ENCODE measurements at places on chromosomes 1 and 21. TPM values are rescaled to one million over a fixed set of nuclear protein-coding genes. Genes with fewer than 3 reads are reported as not detected.

- H3K4me1 ChIP-seq: no peaks in the 10 kb centered on the region
- no peak for DNase-seq
- H3K27me3 ChIP-seq: peaks cover 13% of the 10 kb centered on the region
Observed at GRCh38 chr1:20224546-20224945, 38.2 kb upstream of the PLA2G2C start.

- peaks cover 3% of the 10 kb centered on the region for H3K4me1 ChIP-seq
- DNase-seq: peak; percentile 89
- no peak overlapping the region for H3K4me3 ChIP-seq
- H3K27me3 ChIP-seq: no peaks in the 10 kb centered on the region
Observed at GRCh38 chr1:47388891-47389238, 27.2 kb upstream of the FOXE3 start.

AK5 gene
- total RNA-seq: 22.3 TPM

DNA sequence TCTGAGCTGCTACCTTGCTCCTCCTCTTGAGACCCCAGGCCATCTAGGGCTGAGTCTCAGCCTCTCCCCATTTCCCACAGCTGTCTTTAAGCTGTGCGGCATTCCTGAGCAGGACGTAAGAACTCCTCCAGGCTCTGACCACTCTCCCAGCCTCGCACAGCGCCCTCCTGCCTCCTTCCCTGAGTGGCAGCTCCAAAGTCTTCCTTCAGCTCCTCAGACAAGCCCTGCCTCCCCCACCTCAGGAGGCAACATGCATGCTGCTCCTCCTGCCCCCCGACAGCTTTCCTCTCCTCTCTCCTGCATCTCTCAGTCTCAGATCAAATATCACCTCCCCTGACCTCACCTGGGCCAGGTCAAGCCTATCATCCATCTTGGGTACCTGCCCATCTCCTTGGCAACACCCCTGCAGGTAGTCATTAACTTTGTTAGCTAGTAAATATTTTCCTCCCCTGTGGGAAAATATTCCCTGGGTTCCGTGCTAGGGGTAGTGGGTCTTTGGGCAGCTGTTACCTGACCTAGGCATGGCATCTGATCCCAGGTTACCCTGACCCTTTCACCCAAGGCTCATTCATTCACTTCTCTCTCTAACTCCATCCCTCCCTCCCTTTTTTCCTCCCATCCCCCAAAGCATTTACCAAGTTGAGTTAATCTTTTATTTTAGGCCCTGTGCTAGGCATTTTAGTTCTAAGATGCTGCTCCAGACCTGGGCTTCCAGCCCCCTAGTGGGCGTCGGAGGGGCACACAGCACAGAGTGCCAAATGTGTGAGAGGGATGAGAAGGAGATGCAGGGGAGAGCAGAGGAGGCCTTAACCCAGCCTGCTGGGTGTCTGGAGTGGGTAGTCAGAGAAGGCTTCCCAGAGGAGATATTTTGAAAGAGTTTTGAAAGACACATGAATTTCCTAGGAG lies 419.9 kb downstream of the PTPRU start:
- no peaks in the 10 kb centered on the region for H3K36me3 ChIP-seq
- H3K27me3 ChIP-seq: no peaks in the 10 kb centered on the region
- no peak overlapping the region for H3K27ac ChIP-seq
- no peaks in the 10 kb centered on the region for H3K4me1 ChIP-seq
- DNase-seq: peak; percentile 60

- H3K36me3 ChIP-seq: peaks cover 1% of the 10 kb centered on the region
- no peak overlapping the region for H3K27ac ChIP-seq
- no peaks in the 10 kb centered on the region for H3K4me1 ChIP-seq
Observed at GRCh38 chr1:87044840-87045239, 130.4 kb downstream of the HS2ST1 start.

DNA sequence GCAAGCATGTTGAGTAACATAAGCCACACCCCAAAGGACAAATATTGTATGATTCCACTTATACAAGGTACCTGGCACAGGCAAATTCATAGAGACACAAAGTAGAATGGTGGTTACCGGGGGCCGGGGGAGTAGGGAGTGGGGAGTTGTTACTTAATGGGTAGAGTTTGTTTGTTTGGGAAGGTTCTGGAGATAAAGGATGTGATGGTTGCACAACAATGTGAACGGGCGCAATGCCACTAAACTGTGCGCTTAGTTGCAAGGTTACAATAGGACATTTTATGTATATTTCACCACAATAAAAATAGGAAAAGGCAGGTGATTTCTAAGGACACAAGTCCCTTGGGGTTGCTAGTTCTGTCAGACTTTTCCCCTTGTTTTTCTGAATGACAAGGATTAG lies 516.6 kb downstream of the KIF26B start:
- no peak overlapping the region for H3K27ac ChIP-seq
- H3K4me1 ChIP-seq: no peaks in the 10 kb centered on the region
- H3K36me3 ChIP-seq: no peaks in the 10 kb centered on the region
- no peak overlapping the region for H3K4me3 ChIP-seq
- no peaks in the 10 kb centered on the region for H3K27me3 ChIP-seq

DNA sequence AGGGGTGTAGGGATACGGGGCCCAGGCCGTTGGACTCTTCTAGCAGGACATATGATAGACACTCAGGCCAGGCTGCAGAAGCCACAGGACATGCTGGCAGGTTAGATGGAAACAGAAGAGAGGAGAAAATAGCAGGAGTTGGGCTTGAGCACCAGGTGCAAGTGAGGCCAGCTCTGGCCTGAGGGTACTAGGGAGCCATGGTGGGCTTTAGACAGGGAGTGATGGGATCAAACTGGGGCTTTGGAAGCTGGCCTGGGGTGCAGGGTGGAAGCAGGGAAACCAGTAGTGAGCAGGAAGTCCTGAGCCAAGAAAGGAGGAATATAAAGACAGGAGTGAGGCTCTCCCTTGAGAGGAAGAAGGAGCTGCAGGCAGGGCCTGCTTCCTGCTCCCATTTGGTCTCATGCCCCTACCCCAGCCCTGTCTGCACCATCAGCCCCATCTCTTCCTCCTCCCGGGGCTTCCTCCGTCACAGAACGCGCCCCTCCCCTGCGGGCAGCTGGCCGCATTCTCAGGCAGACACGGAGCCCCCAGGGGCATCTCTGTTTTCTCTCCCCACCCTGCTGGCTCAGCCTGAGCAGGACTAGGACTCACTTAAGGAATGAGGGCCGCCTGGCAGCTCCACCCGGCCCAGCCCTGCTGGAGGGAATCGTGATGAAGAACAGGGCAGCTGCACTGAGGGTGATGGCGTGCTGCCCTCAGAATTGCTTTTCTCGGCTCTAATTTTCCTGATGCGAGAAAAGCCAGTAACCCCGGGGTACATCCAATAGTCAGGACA lies 165.5 kb upstream of the TMEM51 start:
- H3K4me1 ChIP-seq: no peaks in the 10 kb centered on the region
- H3K27ac ChIP-seq: no peak overlapping the region
- H3K27me3 ChIP-seq: no peaks in the 10 kb centered on the region
- peak; percentile 34 for DNase-seq
- no peak overlapping the region for H3K4me3 ChIP-seq

GRCh38 chr1:97499667-97500066 lies 421.2 kb downstream of the DPYD start:
- no peaks in the 10 kb centered on the region for H3K27me3 ChIP-seq
- DNase-seq: no peak
- H3K4me3 ChIP-seq: no peak overlapping the region
- H3K4me1 ChIP-seq: no peaks in the 10 kb centered on the region
- H3K36me3 ChIP-seq: no peaks in the 10 kb centered on the region
